Stimulated activated CD8-positive, alpha-beta memory T cell treated with anti-CD3 and anti-CD28 coated beads, Interleukin-7, amount 100 ng/mL, for 24 hours (primary cell): ENCODE measurements at places on chromosomes 16 and 17.

DNA sequence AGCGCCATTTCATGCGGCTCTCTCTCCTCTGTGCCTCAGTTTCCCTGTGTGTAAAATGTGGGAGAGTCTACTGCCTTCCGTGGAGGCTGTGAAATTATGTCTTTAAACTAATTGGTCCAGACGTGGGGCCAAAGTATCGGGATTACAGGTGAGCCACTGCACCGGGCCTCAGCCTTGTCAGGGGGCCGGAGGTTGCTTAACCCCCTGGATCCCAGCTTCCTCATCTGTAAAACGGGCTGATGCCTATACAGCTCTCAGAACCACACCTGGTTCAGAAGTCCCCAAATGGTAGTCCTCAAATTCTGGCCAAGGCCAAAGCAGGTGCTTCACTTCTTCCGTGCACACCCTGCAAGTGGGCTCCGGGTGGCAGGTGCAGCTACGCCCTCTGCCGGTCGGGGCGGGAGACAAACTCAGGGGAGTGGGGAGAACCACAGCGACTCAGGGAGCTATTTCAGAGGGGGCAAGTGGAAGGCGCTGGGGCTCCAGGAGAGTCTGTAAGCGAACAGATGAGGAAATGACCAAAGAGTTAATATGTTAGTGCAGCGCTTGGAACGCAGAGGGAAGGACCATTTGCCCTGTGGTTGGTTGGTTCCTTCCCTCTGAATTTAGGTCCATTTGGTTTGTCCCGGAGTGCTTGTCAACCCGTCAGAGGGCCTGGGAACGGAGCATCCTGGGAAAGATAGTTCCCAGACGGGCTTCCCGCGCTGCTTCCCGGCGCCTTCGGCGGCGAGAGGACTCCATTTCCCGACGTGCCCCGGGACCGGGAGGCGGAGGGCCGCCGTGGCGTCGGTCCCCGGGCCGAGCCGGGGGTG, at the start of gene MGRN1:
TSS of gene MGRN1 (plus strand) at position 812 of the 812 bp plus-strand sequence. CDS start 135 bp downstream, outside the sequence.
- DNase-seq = peak; percentile 80

GRCh38 chr16:69724414-69724873, 1.9 kb downstream of the NQO1 start:
- DNase-seq = no peak

DNA sequence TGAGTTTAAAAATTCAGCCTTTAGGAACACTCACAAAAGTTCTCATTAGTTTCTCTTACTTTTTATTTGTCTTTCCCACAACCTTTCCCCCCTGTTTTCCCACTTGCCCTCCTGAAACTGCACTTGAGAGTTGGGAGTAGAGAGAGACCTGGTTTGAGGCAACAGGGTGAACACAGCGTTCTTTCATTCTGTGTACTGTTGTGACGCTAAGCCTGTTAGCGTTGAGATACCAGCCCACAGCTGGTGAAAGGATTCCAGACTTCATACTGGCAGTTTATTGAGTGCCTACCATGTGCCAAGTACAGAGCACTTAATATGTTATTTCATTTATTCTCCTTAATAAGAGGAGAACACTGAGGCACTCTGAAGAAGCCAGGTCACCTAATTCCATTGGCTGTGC, 10.3 kb downstream of the TNRC6C start:
- DNase-seq = no peak

DNA sequence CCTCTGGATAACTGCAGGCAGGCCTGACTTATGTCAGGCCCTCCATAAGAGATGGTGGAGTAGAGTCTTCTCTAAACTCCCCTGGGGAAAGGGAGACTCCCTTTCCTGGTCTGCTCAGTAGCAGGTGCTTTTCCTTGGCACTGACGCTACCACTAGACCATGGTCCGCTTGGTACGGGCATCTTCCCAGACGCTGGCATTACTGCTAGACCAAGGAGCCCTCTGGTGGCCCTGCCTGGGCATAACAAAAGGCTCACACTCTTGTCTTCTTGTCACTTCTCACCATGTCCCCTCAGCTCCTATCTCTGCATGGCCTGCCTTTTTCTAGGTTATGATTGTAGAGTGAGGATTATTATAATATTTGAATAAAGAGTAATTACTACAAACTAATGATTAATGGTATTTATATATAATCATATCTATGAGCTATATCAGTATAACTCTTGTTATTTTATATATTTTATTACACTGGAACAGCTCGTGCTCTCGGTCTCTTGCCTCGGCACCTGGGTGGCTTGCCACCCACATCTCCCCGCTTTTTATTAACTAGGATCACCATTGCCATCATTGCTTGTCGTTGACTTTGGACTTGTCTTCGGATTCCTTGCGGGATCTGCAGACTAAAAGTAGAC, 59.8 kb upstream of the ARL4D start:
- DNase-seq = peak; percentile 42

GRCh38 chr17:44223541-44224071, 4.1 kb upstream of the UBTF start:
- DNase-seq = no peak

DNA sequence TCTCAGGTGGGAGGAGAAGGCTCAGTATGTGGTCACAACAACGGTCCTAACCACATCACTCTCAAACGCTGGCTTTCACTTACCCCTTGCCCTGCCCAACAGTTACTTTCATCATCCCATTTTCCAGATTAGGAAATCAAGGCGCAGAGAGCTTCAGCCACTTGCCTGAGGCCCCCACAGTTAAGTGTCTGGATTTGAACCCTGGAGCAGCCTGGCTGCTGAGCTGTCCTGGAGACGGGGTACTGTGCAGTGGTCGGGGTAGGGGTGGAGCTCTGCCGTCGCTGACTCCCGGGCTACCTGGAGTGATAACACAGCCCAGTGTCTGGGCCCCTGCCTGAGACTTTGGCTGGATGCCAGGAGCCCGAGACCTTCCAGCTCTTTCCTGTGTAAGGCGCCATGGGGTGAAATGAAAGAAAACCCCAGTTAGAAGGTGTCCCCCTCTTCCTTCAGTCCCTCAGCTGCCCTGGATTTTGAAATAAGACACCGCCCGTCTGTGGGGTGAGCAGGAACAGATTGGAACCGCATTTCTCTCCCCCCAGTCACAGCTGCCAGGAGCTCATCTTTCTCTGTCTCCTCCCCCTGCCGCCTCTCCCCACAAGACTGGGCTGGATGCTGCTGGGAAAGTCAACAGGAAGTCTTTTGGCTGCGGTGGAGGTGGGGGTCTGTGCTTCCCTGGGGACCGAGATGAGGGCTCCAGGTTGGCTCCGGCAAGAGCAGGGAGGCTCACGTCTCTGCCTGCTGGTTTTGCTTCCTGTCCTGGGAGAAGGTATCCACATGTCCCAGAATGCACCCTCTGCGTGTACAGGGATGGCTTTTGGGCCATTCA, 280.2 kb downstream of the SEC14L1 start:
- no peak for DNase-seq

- no peak for DNase-seq
Observed at GRCh38 chr16:50400967-50401348, 32.2 kb upstream of the BRD7 start.

DNA sequence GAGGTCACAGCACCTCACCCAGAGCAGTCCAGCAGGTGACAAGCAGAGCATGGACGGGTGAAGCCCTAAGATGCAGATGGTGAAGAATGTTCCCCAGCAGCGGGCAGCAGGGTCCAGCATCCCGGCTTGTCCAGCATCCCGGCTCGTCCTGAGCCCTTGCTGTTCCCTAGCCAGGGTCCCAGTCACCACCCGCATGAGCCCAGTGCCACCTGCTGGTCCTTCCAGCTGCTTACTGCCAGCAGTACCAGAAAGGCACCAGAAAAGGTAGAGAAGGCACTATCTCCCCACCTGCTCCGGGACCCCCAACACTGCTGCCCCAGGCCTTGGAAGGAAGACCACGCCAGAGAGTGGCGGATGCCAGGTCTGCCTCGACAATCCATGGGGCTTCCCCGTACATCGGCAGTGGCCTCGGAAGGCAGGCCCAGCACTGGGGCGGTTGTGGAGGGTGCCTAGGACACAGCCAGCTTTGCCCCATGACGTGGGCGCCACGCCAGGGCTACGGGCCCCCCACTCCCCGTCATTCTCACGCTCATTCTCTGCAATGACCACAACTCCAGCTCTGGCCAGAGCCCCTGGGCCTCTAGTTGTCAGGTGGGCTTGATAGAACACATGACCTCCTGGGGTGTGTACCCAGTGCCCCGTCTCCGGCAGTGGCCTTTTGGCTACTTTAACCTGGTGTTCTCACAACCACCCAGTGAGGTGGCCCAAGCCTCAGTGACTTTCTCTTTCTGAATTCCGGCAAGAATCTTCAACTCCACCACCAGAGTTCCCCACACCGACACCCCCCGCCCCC, 1.4 kb downstream of the CENPX start:
- no peak for DNase-seq

GRCh38 chr16:80824623-80825364, 20.4 kb upstream of the CDYL2 start:
- no peak for DNase-seq

DNA sequence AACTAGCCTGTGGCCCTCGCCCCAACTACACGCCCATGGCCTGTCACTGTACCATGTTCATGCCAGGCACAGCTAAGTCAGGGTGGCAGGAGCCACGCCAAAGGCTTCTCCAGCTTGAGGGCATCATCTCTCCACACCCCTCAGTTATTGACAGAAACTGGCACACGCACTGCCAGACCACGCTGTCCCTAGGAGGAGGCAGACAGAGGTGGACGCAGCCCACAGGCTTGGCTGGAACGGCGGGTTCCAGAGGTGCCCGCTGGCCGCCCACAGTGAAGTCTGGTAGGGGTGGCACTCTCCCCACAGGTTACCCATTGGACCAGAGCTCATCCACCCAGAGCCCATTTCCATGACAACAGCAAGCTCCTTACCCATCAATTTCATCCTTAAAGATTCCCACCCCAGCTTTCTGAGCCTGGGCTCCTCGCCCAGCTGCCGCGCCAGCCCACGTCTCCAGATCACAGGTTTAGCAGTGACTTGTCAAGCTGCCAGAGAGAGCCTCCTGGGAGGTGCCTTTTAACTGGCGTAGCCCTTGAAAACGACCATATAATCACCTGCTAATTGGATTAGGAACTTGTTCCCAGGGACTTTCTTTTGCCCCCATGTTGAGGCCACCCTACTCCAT, 27.9 kb downstream of the RPRML start:
- no peak for DNase-seq

DNA sequence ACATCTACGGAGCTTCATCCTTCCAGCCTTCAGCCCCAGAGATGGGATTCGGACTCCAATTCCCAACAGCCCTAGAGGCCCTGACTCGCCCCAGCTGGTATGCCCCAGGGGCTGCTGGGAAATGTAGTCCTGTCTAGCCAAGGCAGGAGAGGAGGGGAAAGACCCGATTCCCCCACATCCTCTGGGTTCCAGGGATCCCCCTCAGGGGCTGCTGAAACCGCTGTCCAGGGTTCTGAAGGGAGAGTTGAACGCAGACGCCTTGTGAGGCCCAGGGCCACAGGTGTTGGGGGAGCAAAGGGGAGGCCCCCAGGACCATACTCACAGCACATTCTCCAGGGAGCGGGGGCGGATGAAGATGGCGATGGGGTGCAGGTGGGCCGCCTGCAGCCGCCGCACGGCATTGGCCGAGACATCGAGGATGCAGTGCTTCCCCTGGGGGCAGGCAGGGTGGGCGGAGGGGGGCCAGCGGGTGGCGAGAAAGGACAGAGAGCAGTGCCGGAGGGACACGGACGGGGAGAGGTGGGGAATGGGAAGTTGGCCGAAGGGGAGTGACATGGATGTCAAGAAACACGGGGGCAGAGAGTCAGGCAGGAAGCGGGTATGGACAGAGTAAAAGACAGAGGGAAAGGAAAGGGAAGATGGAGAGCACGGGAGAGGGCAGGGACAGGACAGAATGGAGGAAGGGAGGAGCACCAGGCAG, 12.6 kb upstream of the ASGR1 start:
- DNase-seq = no peak

DNA sequence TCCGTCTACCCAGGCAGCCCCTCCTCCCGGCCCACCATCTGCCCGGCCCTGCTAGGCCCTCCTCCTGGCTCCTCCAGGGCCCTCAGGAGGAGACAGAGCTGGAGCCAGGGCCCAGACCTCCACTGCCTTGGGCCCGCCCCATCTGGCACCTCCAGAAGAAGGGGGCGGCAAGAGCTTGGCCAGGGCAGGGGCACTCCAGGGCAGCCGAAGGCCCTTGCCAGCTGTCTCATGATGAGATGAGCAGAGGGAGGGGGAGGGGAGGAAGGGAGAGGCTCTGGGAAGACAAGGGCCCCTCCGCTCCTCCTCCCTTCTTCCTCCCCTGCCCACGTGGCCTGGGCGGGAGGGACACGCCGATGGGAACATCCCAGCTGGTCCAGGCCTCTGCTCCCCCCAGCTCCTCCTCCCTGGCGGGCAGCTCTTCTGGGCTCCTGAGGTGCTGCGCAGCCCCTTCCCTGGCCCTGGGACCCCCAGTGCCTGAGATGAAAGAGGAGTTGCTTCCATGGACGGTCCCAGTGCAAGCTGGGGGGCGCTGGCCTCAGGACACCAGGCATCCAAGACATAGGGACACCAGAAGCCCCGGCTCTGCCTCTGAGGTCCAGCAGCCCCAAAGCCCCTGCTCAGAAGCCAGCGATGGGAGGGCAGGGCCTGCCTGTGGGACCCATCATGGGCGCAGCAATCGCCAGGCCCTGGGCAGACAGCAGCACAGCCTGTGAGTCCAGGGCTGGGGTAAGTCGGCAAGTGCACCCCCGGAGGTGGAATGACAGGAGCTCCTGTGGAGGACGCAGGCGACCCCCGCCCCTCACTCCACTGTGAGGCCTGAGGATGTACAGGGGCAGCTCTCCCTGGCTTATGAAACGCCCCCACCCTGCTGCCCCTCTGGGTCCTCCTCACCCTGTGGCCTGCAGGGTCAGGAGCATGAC, 23.6 kb upstream of the ENPP7 start:
- DNase-seq = no peak

- no peak for DNase-seq
Observed at GRCh38 chr17:82383411-82383810, 11.8 kb downstream of the UTS2R start.

DNA sequence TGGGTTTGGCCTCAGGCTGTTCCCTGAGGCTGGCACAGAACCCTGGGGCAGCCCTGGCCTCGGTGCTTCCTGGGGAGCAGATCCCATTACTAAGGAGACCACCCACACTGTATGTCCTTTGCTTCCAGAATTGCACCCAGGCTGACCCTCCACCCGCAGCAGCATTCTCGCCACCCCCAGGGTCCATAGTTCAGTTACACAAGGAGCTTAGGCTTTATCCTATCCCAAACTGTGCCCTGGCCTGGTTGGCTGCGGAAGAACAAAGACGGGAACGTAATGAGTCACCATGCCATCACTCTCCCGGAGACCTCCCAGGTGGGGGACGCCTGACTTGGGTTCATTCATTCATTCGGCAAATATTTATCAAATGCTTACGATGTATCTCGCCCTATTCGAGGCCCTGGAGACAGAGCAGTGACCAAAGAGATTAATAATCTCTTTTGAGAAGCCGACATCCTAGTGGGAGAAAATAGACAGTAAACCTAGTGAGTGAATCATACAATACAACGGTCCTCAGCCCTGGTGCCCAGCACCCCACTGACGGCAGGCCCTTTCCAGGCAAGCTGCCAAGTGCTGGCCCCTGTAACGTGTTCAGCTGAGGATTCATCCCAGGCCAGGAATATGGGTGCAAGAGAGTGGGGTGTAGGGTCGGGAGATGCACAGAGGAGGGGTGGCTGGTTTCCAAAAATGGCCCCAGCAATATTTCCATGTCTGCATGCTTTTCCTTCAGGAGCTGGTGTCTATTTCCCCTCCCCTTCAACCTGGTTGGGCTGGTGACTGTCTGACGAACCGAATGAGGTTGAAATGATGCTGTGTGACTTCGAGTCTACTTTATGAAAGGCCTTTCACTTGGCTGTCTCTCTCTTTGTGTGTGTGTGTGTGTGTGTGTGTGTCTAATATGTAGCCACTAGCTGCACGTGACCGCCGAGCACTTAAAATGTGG, 134.2 kb downstream of the MGAT5B start:
- DNase-seq = no peak

- DNase-seq = no peak
Observed at GRCh38 chr17:15185625-15185991, 79.5 kb downstream of the PMP22 start.
